ENCODE measurements at places on chromosomes 13 and 19. TPM values are rescaled to one million over a fixed set of nuclear protein-coding genes. Genes with fewer than 3 reads are reported as not detected.

GRCh38 chr13:66809485-66809884, 420.7 kb downstream of the PCDH9 start:
- no peak for DNase-seq

The DDA1 gene
- total RNA-seq, result 9.1 TPM

The CLDN10 gene
- total RNA-seq, result not detected

DNA sequence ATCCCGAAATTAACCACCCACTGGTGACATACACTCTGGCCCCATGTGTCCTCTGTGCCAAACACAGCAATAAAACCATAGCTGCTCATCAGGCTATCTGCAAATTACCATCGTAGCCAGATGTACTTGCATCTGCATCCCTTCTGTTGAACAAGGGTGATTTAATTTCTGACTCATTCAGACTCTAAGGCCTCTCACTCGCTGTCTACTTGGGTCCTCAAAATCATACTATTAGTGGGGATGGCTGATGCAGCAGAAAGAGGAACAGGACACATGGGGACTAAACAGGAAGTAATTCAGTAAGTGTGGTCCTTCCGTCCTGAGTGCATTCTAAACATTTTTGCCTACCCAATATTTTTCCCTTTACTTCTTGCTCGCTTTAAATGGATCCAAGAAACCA, 2275.0 kb upstream of the PCDH20 start:
- no peak for DNase-seq

- DNase-seq, result no peak
These were observed 12.6 kb downstream of the ZSCAN18 start for GRCh38 chr19:58085348-58085875.

DNA sequence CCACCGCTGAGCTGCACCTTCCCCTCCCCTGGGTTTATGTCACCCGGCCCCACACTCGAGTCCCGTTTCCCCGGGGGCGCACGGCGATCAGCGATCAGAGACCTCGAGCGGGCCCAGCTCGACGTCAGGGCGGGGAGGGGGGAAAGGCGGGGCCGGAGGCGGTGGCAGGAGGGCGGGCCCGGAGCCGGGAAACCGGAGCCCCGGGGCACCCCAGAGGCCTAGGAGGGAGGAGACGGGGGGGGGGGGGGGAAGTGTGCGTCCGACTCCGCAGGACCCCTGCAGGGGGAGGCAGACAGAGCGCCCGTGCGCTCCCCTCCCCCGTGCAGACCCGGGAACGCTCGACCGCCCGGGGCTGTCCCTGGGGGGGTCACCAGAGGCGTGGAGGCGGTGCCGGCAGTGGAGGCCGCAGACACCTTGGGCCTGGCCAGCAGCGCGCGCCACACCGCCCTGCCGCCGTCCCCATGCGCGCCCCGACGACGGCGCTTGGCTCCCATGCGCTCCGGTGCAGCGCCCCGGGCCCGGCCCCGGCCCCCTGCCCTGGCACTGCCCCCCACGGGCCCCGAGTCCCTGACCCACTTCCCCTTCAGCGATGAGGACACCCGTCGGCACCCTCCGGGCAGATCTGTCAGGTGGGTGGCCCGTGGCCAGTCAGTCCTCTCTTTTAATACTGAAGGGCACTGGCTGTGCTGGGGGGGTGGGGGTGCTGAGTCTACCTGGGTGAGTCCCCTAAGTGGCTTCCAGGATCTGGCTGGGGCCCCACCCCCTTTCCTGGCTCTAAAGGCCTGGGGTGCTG, 11.8 kb downstream of the PDE4A start:
- peak; percentile 68 for DNase-seq

GRCh38 chr13:107211073-107211472, 643.1 kb upstream of the ARGLU1 start:
- DNase-seq, result peak; percentile 75

The CFD gene
- total RNA-seq, result not detected

The TTYH1 gene
- total RNA-seq, result not detected

DNA sequence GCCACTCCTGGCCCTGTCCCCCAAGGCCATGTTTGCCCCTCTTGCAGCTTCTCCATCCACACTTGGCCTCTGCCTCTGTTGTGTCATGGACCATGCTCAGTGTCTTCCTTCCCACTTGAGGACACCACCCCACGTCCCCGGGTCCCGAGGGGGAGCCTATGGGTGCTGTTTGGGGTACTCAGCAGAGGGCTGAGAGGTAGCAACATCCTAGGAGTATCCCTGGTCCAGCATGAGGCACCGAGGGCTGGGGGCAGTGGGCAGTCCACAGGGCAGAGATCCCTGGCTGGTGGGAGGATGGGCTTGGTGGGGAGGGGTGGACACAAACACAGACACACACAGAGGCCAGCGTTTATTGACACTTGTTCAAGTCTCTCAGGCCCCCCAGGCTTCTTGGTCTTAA, 1.7 kb downstream of the COX7A1 start:
- no peak for DNase-seq

The ENOX1 gene
- 1.5 TPM for total RNA-seq

The GJB2 gene
- total RNA-seq, result not detected

DNA sequence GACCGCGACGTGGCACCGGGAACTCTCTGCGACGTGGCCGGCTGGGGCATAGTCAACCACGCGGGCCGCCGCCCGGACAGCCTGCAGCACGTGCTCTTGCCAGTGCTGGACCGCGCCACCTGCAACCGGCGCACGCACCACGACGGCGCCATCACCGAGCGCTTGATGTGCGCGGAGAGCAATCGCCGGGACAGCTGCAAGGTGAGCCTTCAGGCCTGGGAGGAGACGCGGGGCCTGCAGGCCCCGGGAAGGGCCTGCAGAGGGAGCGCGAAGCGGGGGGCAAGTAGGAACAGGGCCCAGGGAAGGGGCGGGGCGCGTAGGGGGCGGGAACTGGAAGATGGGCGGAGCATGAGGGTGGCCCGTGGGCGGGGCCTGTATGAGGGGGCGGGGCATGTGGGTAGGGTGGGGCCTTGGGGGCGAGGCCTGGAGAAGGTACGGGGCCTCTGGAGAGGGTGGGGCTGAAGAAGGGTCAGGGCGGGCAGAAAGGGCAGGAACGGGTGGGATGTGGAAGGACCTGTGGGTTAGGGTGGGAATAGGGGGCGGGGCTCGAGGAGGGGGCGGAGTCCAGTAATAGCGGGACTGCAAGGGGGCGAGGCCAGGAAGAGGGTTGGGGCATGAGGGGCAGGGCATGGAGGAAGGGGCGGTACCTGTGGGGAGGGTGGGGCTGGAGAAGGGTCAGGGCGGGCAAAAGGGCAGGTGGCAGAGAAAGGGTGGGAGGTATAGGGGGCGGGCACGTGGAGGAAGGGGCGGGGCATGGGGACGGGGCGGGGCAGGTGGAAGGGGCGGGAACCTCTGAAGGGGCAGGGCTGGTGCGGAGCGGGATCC, 2.5 kb downstream of the CFD start:
- DNase-seq, result no peak

GRCh38 chr19:18208098-18208951, 4.5 kb upstream of the RAB3A start:
- DNase-seq, result peak; percentile 90

DNA sequence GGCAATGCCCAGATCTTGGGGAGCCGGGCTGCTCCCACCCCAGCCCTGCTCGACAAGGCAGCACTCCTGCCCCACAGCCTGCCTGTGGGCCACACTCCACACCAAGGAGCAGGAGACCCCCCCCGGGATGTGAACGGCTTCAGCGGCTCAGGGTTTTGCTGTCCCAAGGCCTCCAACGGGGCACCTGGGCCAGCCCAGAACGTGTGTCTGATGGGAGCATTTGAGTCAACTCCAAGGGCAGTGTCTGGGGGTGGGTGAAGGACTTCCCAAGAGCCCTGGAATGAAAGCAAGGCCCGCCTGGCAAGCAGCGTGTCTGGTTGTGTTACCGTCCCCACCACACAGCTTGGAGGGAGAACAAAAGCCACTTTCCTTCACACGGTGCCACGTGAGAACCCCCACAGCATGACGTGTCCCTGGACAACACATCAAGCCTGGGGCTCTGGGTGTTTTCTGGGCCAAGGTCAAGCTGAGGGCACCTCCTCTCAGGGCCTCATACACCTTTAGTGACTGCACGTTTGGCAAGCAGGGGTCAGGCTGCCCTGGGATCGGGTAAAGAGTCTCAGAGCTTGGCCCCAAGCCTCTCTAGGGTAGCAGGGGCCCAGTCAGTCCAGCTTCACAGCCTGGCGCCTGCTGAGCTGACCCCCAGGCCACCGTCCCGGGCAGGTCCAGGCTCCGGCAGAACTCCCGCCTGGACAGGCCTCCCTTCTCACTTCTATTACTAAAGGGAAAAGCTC, 6.0 kb downstream of the C13orf46 start:
- DNase-seq, result no peak

The IL27RA gene
- 3.3 TPM for total RNA-seq

Measured in MG63 (cell line).